T-helper 22 cell (primary cell): ENCODE measurements at places on chromosomes 16 and 17.

DNA sequence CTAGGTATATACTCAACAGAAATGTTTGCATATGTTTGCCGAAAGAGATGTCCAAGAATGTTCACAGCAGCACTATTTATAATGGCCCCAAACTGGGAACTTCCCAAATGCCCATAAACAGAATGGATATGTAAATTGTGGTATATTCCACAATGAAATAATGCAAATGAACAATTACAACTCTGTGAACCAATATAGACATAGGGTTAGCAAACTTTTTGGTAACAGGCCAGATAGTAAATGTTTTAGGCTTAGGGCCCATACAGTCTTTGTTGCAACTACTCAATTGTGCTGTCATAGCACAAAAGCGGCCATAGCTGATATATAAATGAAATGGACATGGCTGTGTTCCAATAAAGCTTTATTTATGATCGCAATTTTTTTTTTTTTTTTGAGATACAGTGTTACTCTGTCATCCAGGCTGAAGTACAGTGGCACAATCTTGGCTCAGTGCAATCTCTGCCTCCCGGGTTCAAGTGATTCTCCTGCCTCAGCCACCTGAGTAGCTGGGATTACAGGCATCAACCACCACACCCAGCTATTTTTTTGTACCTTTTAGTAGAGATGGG lies 16.5 kb downstream of the XYLT1 start:
- no peak for DNase-seq

- DNase-seq = no peak
These were observed 39.6 kb downstream of the GPRC5B start for GRCh38 chr16:19844945-19845641.

DNA sequence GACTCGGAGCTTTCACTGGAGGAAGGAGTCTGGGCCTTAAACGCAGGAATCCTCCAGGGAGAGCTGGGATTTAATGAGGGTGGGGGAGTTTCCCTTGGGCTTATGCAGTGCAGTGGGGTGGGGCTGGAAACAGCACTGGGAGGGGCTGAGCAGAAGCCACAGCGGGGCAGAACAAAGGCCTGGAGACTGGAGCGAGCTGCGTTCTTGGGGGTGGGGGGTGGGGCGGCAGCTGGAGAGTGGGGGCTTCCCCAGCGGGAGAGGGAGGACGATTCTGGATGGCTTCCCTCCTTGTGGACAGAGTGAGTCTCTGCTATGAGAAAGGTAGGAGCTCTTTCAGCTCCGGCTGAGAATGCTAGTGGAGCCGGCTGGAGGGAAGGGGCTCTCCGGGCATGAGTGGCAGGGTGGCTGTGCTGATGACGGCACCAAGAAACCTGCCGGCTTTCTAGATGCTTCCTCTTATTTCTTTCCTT lies 406.0 kb downstream of the SEC14L1 start:
- DNase-seq = no peak

DNA sequence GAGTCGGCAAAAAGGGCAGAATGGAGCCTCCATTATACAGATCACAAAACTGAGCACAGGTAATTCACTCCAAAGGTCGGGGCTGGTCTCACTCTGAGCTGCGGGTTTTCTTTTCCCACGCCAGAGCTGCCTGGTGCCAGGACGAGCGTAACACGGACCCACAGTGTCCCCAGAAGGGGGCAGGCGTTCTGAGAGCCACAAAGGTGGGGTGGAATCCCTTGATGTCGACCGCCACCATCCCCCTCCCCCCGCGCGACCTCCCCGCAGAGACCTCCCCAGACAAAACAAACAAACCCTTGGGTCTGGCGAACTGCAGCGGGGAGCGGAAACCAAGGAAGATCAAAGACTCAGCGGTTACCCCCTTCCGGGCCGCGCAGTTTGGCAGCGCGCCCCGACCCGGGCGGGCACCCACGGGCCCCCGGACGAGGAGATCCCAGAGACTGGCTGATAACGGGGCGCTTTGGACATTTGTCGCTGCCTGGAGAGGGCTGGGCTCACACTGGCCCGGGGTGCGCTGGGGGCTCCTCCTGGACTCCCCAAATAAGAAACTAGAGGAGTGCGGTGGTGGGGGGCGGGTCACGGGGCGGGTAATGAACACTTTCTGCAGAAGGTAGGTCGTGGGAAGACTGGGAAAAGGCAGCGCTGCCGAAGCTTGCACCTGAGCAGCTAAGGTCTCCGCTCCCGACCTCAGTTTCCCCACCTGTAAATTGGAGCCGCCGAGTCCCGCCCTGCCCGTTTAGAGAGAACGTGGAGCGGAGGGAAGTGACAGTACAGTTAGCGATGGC lies 664 bp upstream of the NKD1 start:
- DNase-seq = peak; percentile 84

GRCh38 chr16:54620197-54620596 lies 310.5 kb upstream of the IRX5 start:
- DNase-seq = no peak

DNA sequence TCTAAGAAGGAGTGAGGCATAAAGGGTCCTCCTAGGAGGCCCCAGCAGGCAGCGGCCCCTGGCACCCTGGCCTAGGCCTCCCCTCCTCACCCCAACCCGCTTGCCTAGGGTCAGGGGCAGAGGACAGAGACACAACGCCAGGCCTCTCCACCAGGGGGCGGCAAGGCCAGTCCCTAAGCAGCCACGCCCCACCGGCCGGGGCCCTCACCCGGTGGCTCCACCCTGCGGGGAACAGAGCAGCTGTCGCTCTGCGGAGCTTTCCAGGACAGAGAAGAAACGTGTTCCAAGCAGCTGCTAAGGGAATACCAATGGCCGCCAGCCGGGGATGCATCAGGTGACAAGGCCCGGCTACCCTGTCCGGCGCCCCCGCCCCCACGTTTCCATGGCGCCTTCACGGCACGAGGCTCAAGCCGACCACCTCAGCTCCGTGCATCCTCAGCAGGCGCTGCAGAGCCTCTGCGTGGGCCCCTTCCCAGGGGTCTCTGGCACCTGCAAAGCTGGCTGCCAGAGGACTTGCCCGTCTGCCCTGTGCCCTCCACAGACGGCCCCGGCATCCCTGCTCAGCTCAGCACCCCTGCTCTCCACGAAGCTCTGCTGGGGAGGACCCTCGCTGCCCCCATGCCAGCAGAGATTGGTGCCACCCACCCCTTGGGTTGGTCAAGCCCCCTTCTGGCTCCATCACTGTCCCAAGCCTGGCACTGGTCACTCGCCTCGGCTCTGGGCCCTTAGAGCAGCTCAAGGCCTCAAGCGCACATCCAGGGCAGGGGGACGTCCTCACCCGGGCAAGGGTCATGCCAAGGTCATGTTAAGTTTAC lies 5.6 kb downstream of the ZNF598 start:
- peak; percentile 71 for DNase-seq

- DNase-seq = no peak
These were observed 44.1 kb downstream of the DNAH17 start for GRCh38 chr17:78532922-78533640.

GRCh38 chr16:4270595-4270994 lies 2.2 kb downstream of the TFAP4 start:
- no peak for DNase-seq
